Suprapubic skin (tissue), 4 donors: ENCODE measurements at places on chromosomes 7 and 10. TPM values are rescaled to one million over a fixed set of nuclear protein-coding genes. Genes with fewer than 3 reads are reported as not detected.

Gene RBM20
- 1.6 TPM for total RNA-seq

Gene TRIM73
- 10.8 TPM for total RNA-seq

Gene OR9A2
- total RNA-seq, result 0.64 TPM

Gene MMS19
- total RNA-seq, result 238 TPM

Gene CEP55
- total RNA-seq, result 1.4 TPM
